Suppressor macrophage treated with lipopolysaccharide for 1 hour (primary cell): ENCODE measurements at places on chromosomes 3 and 15.

GRCh38 chr15:78156653-78157052 is 7.5 kb downstream of the IDH3A start:
- no peak for DNase-seq

DNA sequence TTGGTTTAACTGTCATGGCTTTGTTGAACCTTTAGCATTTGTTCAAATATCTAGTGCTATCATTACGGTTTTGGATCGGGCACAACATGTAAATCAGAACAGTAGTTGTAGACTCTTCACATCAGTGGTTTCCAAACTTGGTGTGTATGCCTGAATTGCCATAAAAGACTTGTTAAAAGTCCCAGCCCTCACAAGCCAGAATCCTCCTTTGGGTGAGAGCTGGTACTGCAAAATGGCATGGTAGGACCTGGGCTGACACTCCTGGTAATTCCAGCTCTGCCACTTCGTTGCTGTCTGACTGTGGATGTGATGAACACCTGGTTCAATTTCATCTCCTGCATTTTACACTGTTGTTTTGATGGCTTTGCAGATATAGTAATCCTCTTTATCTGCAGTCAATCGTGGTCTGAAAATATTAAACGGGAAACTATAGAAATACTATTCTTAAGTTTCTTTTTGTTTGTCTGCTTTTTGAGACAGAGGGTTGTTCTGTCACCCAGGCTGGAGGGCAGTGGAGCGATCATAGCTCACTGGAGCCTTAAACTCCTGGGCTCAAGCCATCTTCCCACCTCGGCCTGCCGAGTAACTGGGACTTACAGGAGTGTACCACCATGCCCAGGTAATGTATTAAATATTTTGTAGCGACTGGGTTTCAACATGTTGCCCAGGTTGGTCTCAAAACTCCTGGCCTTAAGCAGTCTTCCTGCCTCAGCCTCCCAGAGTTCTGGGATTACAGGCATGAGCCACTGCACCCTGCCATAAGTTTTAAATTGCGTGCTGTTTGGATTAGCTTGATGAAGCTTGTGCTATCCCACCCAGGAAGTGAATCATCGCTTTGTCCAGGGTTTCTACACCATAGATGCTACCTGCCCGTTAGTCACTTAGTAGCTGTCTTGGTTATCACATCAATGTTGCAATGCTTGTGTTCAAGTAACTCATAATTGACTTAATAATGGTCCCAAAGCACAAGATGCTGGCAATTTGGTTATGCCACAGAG is 61.6 kb downstream of the RAB7A start:
- peak; percentile 72 for DNase-seq

DNA sequence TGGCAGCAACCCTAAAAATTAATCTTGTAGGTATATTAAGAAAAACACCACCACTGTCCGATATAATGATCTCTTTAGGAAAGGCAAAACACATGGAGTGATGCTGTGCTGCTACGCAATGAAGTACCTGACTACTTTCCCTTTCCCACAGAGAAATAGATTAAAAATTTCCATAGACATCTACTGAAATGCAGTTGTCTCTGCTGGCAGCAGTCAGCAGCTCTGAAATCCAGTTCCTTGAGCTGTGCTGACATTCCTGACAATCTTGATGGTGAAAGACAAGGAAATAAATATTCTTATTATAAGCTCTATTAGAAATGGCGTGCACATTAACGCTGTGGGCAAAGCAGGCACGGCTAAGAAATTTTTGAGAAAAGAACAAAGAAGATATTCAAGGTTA is 287.6 kb downstream of the IL5RA start:
- no peak for DNase-seq

GRCh38 chr3:46925585-46925934 is 48.0 kb downstream of the PTH1R start:
- no peak for DNase-seq

GRCh38 chr3:147418808-147419701 is 9.9 kb downstream of the ZIC1 start:
- peak; percentile 38 for DNase-seq

- no peak for DNase-seq
These were observed 28.3 kb downstream of the IGF2BP2 start for GRCh38 chr3:185796431-185797107.

DNA sequence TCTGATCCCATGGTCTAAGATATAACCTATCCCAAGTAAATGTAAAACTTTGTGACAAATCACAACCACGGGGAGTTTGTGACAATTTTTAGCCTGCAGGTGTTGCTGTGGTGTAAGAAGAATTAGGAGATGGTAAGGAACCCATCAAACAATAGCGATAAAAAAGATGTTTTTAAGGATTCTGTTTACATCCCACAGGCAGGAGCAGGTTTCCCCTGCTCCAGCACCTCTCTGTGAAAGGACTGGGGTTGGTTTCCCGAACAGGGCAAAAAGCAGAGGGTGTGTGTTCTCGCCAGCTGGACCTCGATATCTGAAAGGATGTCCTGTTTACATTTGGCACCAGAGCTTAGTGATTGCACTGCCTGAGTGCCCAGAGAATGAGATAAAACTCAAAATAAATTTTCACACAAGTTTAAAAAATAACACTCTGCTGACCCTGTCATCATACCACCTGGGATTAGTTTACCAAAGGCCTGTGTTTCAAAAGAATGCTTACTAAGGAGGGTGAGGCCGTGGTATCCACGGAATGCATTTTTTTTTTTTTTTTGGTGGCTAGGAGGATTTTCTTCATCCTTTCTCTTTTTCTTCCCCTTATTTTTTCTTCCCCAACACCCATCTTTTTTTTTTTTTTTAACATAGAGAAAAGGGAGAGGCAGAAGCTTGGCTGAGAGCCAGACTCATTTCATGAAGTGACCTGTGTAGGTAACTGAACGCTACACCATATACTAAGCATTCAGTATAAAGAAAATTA is 151.8 kb upstream of the DPH6 start:
- DNase-seq = no peak

GRCh38 chr3:50412231-50412754 is 53.0 kb upstream of the TMEM115 start:
- no peak for DNase-seq

DNA sequence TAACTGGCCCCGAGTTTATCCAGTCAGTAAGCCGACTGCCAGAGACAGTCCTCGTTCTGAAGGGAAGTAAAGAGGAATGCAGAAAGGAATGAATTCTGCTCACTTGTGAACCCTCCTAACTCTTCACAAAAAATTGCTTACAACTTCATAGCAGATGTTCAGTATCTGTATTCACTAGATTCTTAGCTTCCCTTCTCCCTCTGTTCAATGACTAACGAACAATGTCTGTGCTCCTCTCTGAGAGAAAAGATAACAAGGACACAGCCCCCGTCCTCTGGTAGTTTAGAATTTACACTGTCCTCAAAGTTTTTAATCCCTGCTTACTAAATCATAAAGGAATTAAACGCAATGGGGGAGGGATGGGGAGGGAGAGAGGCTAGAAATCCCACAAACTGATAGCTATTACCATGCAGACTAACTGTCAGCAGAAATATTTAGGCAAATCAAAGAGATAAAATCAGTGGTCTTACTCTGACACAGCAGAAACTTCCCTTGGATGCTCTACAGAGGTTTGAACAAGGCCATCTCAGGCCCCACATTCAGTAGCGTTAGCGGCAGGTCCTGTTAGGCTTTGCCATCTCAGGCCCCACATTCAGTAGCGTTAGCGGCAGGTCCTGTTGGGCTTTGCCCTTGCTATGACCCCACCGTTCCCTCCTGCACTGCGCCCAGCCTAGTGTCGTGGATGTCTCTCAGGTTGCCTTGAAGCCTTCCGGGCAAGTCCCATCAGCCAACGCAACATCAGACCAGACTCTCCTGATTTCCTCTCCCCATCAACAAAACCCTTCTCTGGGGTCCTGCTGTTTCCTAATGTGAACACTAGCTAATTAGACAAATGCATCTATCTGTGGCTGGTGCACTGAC is 23.4 kb downstream of the NRROS start:
- DNase-seq = no peak

- no peak for DNase-seq
These were observed 22.5 kb upstream of the EPHB1 start for GRCh38 chr3:134772591-134772990.

DNA sequence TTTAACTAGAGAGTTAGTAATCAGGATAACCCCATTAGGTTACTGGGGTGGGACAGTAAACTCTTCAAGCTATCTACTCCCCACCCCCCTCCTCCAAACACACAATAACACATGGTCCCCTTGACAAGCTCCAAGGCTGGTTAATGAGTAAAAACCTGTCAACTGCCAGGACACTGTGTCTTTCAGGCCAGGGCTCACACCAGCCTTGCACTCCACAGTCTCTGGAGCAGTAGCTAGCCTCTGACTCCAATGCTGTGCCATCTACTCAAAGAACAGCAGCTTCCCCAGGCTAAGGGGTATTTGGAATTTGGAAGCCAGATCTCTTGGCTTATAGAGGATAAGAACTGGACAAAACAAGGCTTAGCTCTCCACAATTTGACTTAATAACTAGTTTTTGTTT is 115.8 kb downstream of the LRIG1 start:
- DNase-seq = no peak

DNA sequence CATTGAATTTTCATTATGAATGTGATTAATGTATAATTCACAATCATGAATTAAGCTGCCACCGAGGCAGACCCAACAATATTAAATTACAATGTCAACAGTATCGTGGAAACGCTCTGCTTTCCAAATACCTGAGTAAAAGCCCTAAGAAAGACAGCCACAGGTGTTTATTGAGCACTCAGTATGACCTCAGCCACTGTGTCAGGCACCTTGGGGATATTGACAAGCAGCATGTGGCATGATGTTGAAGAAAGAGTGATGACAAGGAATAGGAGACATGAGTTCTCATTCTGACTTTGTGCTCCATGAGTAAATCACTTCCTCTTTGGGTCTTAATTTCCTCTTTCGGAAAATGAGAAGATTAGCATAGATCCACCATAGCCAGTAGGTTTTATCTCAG is 12.8 kb downstream of the C2CD4A start:
- peak; percentile 38 for DNase-seq

DNA sequence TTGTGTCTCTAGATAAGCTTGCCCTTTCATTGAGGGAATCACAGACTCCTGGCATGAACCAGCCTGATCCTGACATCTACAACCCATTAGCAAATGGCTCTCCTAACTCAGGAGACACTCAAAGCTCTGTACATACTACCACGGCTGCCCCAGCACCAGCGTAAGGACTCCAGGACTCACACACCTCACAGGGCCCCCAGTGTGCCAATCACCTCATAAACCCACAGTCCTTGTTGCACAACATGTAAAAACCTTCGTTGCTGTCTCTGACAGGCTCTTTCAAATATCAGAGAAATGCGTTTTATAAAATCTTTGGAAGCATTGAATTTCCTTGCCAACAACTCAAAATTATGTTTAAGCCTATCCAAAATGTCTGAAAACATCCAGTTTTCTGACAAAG is 7.3 kb downstream of the FYCO1 start:
- no peak for DNase-seq

DNA sequence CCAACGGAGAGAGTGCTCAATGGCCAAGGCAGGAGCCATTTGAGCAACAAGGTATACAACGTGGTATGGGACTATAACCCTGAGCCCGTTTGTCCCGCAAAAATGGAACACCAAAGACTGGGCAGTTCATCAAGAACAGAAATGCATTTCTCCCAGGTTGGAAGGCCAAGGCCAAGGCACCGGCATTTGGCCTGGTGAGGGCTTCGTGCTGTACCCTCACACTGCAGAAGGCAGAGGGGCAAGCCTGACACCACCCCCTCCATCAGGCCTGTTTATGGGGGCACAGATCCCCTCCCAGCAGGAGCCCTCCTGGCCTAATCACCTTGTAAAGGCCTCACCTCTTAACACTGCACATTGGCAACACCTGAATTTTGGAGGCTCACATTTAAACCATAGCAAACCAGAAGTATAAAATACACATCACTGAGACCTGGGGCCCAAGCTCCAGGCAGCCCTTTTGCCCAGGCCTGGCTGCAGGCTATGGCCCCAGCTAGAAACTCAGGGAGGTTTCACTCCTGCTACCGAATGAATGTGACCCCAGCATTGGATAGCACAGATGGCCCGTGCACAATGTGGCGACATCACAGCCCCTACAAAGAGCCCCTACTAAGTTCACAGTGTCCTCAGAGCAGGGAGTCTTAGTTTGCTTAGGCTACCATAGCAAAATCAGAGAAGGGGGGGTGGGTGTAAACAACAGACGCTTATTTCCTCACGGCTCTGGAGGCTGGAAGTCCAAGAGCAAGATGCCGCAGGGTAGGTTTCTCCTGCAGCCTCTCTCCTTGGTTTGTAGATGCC is 47.1 kb downstream of the KLF15 start:
- DNase-seq = no peak

DNA sequence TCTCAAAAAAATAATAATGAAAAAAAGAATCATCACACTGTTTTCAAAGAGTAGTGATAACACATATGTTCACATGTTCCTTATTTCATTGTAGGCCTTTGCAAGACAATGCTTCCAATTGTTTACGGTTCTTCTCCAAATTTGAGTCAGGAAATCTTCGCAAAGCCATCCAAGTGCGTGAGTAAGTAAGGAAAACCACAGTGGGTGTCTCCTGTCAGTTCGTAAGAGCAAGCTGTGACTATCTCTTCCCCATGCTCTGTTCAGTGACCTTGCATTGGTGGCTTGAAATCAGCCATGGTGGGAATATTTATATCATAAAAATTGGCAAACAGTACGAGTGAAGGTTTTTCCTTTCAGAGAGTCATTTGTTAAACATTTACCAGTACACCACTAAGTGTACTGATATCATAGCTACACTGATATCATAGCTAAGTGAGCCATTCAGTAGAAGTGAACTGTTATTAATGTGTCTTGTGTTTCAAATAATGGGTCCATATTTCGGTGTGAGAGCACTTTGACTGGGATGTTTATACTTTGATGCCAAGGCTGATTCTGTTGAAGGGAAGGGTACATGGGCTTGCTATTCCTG is 187.3 kb downstream of the AGBL1 start:
- DNase-seq = no peak

DNA sequence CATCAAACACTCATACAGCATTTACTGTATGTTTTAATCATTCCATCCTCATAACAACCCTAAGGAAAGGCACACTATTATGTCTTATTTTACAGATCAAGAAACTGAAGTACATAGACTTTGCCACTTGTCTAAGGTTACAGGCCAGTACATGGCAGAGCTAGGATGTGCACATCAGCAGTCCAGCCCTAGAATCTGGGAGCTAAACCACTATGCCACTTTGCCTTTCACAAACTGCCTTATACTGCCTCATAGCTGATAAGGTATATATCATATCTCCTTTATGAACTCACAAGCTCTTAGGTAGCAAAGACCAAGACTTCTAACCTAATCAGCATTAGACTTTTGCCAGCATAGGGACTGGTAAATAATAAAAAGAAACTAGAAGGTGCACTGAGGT is 49.1 kb downstream of the MYO9A start:
- no peak for DNase-seq
